ENCODE measurements at places on chromosomes 7 and 10. TPM values are rescaled to one million over a fixed set of nuclear protein-coding genes. Genes with fewer than 3 reads are reported as not detected.

The CRYGN gene
- not detected for total RNA-seq

The FGFR2 gene
- 16.1 TPM for total RNA-seq

The PAPOLB gene
- total RNA-seq = not detected

The KCNIP2 gene
- total RNA-seq = 0.65 TPM

The ANKRD2 gene
- 5.4 TPM for total RNA-seq

The PON1 gene
- not detected for total RNA-seq

The HGF gene
- total RNA-seq = 0.39 TPM

The BTBD16 gene
- total RNA-seq = not detected

The FGL2 gene
- total RNA-seq = 0.11 TPM

The ABCA13 gene
- total RNA-seq = under 0.01 TPM

The TMEM196 gene
- total RNA-seq = not detected

The SFXN2 gene
- 2.9 TPM for total RNA-seq

The NDUFA5 gene
- 33.9 TPM for total RNA-seq

The NEUROD6 gene
- total RNA-seq = not detected

The AKR1C4 gene
- not detected for total RNA-seq

The ST8SIA6 gene
- total RNA-seq = not detected

The SLC26A5 gene
- total RNA-seq = not detected

All from placental epithelial cell (primary cell).